NCI-H1092 treated with DMSO at 0.1 percent for 48 hours (cell line): ENCODE measurements at places on chromosomes 1 and 21.
A peak's percentile ranks its signal among the peaks of the same experiment; 100 is the strongest.

GRCh38 chr1:42046761-42047507, 106.3 kb upstream of the GUCA2B start:
- DNase-seq = peak; percentile 20

DNA sequence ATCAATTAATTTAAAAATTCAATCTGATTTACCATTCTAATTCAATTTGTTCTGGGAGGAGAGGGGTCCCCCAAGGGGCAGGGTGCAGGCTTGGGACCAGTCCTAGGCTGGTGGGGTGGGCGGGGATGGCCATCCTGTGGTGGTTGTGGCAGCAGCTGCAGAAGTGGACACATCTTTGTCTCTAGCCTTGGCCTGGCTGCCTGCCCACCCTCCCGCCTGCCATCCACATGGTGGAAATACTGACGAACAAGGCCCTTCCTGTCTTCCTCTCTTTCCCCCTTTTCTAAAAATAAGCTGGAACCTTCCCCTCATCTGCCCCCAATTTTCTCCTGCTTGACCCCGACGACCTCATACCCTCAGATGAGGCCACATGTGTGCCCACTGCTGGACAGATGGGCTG, 130.9 kb downstream of the FOXD2 start:
- peak; percentile 21 for DNase-seq

- no peak for DNase-seq
Observed at GRCh38 chr1:32763221-32763620, 53.9 kb downstream of the YARS1 start.

DNA sequence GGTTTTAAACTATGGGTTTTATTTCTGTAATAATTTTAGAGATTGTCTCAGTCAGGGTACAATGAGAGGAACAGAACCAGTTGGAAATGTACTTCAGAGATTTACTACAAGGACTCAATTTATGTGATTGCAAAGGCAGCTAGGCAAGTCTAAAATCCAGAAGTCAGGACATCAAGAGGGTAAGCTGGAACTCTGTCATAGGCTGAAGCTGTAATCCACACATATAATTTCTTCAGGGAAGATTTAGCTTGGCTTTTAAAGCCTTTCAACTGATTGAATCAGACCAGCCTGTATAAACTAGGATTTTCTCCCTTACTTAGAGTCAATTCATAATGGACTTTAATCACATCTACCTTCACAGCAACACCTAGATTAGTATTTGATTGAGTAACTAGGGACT, 24.3 kb upstream of the LELP1 start:
- DNase-seq = no peak

GRCh38 chr1:87399264-87399663, 70.6 kb downstream of the LMO4 start:
- DNase-seq = peak; percentile 74

DNA sequence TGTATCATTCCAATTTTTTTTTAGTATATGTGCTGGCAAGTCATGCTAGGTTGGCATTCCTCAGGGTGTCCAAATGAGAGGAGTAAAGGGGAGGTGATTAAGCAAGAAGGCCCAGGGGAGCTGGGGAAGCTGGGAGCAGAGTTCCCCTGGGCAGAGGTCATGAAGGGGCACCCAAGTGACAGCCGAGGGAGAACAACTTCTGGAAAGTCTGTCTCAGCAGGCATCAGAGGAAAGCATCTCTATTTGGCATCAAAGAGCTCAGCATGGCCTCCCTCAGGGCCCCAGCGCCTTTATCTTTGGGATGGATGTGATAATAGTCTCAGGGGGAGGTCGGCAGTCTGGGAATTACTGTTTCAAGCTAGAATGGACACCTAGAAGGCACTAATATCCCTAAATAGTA, 5.0 kb upstream of the ENO1 start:
- DNase-seq = no peak

- no peak for DNase-seq
Observed at GRCh38 chr1:3890389-3891328, 9.4 kb downstream of the C1orf174 start.

GRCh38 chr1:89355056-89355455, 8.8 kb upstream of the GBP6 start:
- no peak for DNase-seq

GRCh38 chr1:11946647-11947046, 12.1 kb downstream of the PLOD1 start:
- no peak for DNase-seq

- no peak for DNase-seq
Observed at GRCh38 chr1:241944300-241944699, 13.3 kb upstream of the BECN2 start.

DNA sequence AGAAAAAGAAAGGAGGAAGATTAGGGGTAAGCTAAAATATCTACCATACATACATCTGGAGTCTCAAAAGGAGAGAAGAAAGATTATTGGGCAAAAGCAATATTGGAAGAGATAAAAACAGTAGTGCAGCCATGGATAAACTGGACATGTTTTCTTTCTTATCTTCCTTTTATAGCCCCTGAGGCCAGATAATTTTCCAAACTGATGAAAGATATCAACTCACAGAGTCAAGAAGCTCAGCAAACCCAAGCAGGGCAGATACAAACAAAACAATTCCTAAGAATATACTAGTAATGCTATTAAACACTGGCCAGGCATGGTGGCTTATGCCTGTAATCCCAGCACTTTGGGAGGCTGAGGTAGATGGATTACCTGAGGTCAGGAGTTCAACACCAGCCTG, 5.8 kb upstream of the PSMB4 start:
- DNase-seq = no peak

DNA sequence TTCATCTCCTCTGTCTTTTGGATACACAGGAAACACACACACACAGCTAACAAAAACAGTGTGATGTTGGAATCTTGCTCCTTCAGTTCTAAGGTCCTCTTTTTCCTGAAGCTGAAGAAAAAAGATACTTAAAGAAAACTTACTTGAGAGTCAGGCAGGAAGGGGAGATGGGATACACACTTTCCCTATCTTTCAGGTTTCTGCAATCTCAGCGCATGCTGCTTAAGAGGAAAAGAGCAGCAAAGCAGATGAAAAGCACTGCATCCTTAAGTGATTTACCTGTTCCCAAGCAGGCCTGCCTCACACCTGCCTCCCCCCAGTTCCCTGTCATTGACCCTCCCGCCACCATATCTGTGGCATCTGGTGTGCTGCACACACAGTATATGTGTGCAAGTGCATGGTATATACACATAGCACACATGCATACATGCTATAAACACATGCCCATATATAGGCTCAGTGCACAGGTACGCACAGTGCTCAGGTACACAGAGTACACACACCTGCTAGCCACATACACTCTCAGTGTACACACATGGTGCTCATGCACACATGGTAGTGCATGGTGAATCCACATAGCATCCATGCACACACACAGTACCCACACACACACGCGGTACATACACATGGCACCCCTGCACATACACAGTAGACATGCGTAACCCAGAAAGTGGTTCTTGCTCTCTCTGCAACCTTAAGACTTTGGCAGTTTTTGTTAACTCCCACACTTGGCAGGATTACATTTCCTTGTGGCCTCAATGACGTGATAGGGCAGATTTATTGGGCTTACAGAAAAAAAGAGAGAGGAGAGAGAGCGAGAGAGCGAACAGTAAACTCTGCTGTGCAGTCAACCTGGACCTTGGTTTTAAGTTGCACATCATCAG, 166.9 kb downstream of the TOMM20 start:
- DNase-seq = no peak

- DNase-seq = peak; percentile 49
Observed at GRCh38 chr1:154607609-154608396, at the start of gene ADAR. Gene ADAR, minus strand, starts transcription at chr1:154608186. Its CDS starts 180 bp downstream, at chr1:154608006.

DNA sequence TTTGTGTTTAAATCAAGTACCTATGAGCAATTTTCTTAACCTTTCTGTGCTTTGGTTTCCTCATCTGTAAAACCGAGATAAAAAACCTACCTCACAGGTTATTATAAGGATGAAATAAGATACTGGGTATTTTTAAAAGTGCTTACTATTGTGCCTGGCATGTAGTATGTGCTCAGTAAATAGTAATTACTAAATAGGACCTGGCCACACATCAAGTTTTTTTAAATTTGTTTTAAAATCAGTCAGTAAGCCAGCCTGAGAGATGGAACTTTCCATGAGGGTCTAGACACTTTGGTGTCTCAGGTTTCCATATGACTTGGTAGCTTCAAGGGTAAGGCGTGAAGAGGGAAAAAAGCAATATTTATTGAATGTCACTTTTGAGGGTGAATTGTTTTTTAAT, 7.0 kb upstream of the ATF3 start:
- no peak for DNase-seq

DNA sequence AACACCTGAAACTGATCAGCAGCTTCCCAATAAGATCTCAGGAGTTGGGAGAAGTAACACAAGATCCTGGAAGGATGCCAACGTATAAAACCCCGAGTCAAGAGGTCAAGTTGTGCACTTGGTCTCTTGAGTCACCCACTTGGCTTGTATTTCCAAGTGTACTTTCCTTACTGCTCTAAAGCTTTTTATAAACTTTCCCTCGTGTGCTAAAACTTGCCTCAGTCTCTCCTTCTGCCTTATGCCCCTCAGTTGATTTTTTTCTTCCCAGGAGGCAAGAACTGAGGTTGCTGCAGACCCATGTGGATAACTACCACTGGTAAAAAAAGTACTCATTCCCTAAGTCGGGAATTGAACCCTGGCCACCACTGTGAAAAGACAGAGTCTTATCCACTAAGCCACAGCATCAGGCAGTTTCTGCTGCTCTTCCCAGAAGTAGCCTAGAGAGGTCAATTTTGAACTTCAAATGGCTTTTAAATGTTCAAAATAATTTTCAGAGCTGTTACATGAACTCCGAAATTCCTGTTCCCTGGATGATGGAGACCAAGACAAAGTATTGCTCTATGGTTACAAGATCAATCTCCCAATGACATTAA, 28.9 kb downstream of the ITLN2 start:
- DNase-seq = no peak

DNA sequence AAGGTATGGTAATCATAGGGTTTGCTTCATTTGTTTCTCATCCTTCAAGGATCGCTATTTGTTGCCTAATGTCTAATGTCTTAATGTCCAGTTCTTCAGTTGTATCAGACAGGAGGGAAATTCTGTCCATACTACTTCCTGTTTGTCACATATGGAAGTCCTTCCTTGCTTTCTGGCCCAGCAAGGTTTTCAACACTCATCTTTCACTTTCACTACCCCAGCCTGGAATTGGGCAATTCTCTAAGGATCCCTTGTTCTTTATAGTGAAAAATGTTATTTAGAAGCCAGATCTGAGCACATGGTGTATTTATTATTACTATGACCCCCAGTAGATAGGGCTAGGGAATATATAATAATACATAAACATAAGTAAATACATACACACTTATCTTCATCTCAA, 50.6 kb upstream of the SLC35A3 start:
- DNase-seq = no peak

DNA sequence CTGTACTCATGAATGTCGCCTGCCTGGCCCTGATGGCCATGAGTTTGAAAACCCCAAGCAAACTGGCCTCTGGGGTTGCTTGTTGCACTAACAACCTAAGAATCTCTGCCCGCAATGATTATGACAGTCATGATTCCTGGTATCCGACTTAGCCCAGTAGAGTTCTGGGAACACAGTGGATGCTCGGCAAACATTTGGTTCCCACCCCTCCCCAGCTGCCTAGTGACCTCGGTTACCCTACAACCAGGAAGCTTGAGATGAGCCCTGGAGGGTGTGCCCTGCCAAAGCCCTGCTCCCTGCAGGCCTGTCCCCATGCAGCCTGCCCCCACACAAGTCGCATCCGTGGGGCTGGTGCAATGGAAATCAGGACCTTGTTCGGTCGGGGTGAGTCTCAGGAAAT, 76.0 kb upstream of the ZBTB40 start:
- DNase-seq = no peak

DNA sequence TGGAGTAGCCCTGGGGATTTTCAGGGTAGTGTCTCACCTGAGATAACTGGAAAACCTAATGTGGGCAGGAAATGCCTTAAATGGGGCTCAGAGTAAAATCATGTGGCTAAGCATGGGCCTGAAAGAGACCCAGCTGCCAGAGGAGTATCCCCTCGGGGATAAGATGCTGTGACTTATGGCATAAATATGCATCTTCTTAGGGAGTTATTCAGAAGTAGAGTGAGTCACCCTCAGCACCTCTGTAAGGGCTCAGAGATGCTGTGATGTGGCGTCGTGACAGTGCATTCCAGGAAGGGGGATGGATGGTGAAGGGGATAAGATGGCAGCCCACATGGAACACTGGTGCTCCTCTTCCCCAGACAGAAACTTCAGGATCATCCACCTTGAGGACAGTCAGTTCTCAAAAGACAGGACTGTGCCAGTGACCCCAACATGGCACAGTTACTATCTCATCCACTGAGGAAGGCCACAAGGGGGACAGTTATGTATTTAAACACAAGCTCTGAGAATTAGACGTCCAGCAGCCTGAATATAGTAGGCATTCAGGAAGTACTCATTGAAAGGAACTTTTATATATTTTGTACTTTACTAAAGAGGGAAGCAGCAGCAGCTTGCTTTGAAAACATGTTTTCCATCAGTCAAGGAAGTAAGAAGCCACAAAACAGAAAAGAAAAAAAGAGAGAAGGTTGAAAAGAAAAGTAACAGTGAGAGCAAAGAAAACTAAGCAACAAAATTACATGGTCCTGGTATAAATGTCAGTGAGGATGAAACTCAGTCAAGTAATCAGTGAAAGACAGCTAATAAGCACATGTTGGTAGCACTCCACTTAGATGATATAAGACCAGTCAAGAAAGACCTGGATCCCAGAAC, 8.3 kb downstream of the IL24 start:
- DNase-seq = no peak

GRCh38 chr1:62585469-62586155, 11.7 kb upstream of the ANGPTL3 start:
- DNase-seq = no peak

GRCh38 chr1:103171041-103171590, 62.8 kb upstream of the COL11A1 start:
- no peak for DNase-seq

DNA sequence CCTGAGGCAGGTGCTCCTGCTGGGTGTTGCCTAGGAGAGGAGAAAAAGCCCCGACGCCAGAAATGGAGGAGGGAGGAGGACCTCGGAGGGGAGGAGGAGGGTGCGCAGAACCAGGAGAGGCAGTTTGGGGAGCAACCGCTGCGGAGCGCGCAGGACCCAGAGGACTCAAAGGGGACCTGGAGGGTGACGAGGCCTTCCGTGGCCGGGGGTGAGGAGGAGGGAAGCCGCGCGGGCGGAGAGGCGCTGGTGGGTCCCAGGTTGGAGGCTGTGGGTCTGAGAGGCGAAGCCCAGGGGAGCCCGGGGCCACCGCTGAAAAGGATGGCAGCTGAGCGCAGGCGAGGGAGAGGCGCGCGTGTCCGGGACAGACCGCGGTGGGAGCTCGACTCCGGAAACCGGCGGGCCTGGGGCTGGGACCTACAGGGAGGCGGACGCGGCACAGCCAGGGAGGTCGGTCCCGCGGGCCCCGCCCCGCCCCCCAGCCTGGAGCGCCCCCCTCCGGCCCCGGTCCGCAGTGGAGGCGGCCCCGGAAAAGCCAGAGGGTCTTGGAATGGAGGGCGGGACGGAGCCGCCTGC, 15.1 kb downstream of the RNF223 start:
- no peak for DNase-seq

- no peak for DNase-seq
Observed at GRCh38 chr1:53478502-53478818, 19.3 kb downstream of the DMRTB1 start.
